Spleen (tissue), 13 donors: ENCODE measurements at places on chromosomes 6 and 20.

- H3K27ac ChIP-seq: no peak overlapping the region
- DNase-seq: no peak
- H3K36me3 ChIP-seq: no peaks in the 10 kb centered on the region
- H3K27me3 ChIP-seq: no peaks in the 10 kb centered on the region
- H3K4me3 ChIP-seq: no peak overlapping the region
Measured at GRCh38 chr20:60236613-60237012, 278.4 kb downstream of the CDH26 start.

GRCh38 chr6:7899101-7899888, 11.3 kb downstream of the TXNDC5 start:
- H3K27ac ChIP-seq: no peak overlapping the region
- H3K4me3 ChIP-seq: no peak overlapping the region
- no peaks in the 10 kb centered on the region for H3K27me3 ChIP-seq
- DNase-seq: no peak
- no peaks in the 10 kb centered on the region for H3K4me1 ChIP-seq

DNA sequence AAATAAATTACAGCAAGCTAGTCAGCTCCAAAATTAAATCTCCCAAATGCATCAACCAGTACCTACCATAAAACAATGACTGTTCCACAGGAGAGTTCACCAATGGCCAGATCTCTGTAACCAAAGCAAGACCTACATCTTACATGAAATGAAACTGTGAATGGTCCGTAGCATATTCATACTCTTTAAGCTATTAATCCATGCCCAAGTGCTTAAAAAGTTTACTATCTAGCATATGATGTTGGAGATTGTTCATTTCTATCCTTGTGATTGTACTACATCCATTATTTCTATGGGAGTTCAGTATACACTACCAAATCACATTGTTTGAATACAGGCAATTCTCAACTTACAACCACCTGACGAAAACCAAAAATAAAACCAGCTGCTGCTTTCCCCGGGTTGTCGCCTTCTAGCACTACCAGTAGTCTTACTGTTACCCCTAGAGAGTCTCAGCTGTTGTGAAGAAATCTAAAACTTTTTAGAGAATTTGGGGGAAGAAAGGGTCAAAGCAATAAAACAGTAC, 38.0 kb downstream of the HIVEP2 start:
- H3K27me3 ChIP-seq: no peaks in the 10 kb centered on the region
- no peaks in the 10 kb centered on the region for H3K36me3 ChIP-seq
- H3K27ac ChIP-seq: peak overlapping the region; percentile 38

GRCh38 chr6:3353213-3353903, 94.6 kb downstream of the PSMG4 start:
- DNase-seq: no peak
- no peaks in the 10 kb centered on the region for H3K36me3 ChIP-seq
- H3K27ac ChIP-seq: no peak overlapping the region
- H3K4me3 ChIP-seq: no peak overlapping the region
- H3K27me3 ChIP-seq: no peaks in the 10 kb centered on the region

DNA sequence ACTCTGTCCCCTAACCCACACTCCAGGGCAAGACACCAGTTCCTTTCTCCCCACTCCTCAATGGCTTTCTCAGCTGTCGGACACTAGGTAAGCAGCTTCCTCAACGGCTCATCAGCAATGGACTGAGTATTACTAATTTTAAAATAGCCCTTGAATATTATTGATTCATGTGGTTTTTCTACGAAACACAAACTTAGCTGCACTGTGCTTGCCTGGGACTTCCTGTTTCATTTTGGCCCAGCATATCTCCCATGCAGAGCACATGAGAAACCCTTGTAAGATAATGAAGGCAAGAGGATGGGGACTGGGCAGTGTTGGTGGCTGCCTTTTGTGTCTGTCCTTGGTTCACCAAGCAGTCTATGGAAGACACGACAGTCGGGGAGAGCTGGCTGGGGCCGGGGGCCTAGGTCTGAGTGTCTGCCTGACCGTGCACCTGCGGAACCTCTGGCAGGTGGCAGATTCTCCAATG, 48.9 kb downstream of the RNASET2 start:
- H3K27ac ChIP-seq: peak overlapping the region; percentile 12
- peaks cover 21% of the 10 kb centered on the region for H3K4me1 ChIP-seq
- no peaks in the 10 kb centered on the region for H3K36me3 ChIP-seq
- H3K27me3 ChIP-seq: no peaks in the 10 kb centered on the region
- peak; percentile 74 for DNase-seq

GRCh38 chr6:150549674-150550101, 50.0 kb upstream of the PLEKHG1 start:
- no peak overlapping the region for H3K4me3 ChIP-seq
- no peak overlapping the region for H3K27ac ChIP-seq
- DNase-seq: no peak
- H3K4me1 ChIP-seq: peaks cover 17% of the 10 kb centered on the region

DNA sequence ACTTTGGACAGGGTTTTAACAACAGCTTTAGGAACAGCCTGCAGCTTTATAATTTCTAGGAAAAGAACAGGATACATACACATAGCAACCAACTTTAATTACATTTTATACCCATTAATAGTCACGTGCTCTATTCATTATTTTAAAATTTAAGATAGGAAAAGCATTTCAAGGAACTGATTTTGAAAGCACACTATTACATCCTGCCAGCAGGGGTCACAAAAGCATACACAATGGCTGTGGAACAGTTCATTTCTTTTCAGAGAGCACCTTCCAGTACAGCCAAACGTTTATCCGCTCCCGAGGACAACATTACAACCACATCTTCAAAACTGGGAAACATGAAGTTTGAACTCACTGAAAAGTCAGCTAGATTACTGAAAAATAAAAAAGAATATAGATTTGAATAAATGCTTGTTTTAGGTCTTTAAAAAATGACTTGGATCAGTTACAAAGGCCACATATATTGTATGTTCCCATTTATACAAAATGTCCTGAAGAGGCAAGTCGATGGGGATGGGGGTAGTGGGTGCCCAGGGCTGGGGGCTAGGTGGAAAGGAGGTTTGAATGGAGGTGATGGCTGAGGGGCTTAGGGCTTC, 104.6 kb upstream of the EXOC2 start:
- H3K4me3 ChIP-seq: no peak overlapping the region
- H3K27me3 ChIP-seq: peaks cover 40% of the 10 kb centered on the region
- no peak overlapping the region for H3K27ac ChIP-seq
- DNase-seq: no peak

- H3K4me3 ChIP-seq: no peak overlapping the region
- no peaks in the 10 kb centered on the region for H3K4me1 ChIP-seq
- H3K27ac ChIP-seq: no peak overlapping the region
- DNase-seq: no peak
- peaks cover 20% of the 10 kb centered on the region for H3K27me3 ChIP-seq
Measured at GRCh38 chr20:58800134-58800871, 50.4 kb downstream of the GNAS-AS1 start.

GRCh38 chr6:30357678-30358540, 13.0 kb downstream of the RPP21 start:
- H3K4me1 ChIP-seq: peaks cover 7% of the 10 kb centered on the region
- H3K36me3 ChIP-seq: no peaks in the 10 kb centered on the region
- no peak for DNase-seq
- peak overlapping the region; percentile 29 for H3K4me3 ChIP-seq

GRCh38 chr6:106702451-106703110, 73.2 kb downstream of the QRSL1 start:
- H3K36me3 ChIP-seq: no peaks in the 10 kb centered on the region
- no peak overlapping the region for H3K4me3 ChIP-seq
- H3K27me3 ChIP-seq: no peaks in the 10 kb centered on the region
- H3K27ac ChIP-seq: peak overlapping the region; percentile 77
- H3K4me1 ChIP-seq: peaks cover 36% of the 10 kb centered on the region
- DNase-seq: no peak

- H3K4me3 ChIP-seq: no peak overlapping the region
- H3K27me3 ChIP-seq: no peaks in the 10 kb centered on the region
- H3K36me3 ChIP-seq: peaks cover 46% of the 10 kb centered on the region
Measured at GRCh38 chr6:108203189-108204112, 37.6 kb downstream of the NR2E1 start.

DNA sequence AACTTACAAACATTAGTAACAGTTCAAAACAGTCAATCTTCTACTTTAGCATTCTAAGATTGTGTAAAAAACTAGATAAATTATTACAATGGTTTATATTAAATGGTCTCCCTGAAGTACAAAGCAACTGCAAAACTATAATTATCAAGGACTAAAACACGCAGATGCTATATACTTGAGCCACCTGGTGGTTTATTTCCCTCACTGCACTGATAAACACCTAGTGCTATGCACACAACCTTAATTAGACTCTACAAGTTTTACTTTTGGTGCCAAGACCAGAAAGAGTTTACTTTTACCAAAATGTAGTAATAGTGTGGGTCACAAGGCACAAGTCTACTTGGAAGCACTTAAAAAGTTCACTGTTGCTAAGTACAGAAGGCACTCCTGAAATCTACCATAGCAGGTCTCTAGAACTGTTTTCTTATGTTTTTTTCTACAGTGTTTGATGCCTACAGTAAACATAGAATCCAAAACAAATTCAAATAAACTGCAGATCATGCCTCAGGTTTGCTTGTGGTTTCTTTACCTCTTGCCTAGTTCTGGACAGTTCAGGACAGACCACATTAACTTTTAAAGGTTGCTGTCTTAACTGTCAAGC, 49.2 kb downstream of the GMDS start:
- no peaks in the 10 kb centered on the region for H3K36me3 ChIP-seq
- no peak for DNase-seq
- H3K4me3 ChIP-seq: no peak overlapping the region
- no peaks in the 10 kb centered on the region for H3K27me3 ChIP-seq
- H3K27ac ChIP-seq: no peak overlapping the region

DNA sequence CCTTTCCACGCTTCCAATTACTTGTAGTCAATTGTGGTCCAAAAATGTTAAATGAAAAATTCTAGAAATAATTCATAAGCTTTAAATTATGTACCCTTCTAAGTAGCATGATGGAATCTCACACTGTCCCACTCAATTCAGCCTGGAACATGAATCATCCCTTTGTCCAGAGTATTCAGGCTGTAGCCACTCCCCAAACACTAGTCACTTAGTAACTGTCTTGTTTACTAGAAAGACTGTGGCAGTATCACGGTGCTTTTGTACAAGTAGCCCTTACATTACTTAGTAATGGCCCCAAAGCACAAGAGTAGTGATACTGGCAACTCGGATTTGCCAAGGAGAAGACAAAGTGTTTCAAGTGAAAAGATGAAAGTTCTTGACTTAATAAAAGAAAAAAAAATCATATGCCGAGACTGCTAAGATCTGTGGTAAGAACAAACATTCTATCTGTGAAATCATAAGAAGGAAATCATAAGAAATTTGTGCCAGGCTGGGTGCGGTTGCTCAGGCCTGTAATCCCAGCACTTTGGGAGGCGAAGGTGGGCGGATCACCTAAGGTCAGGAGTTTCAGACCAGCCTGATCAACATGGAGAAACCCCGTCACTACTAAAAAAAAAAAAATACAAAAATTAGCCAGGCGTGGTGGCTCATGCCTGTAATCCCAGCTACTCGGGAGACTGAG, 168.5 kb upstream of the SIM1 start:
- H3K27me3 ChIP-seq: no peaks in the 10 kb centered on the region
- peaks cover 48% of the 10 kb centered on the region for H3K36me3 ChIP-seq
- no peak overlapping the region for H3K27ac ChIP-seq
- H3K4me3 ChIP-seq: no peak overlapping the region
- no peaks in the 10 kb centered on the region for H3K4me1 ChIP-seq
- no peak for DNase-seq

GRCh38 chr6:136719280-136720044, 72.8 kb downstream of the MAP3K5 start:
- H3K36me3 ChIP-seq: no peaks in the 10 kb centered on the region
- H3K27ac ChIP-seq: peak overlapping the region; percentile 58
- no peaks in the 10 kb centered on the region for H3K27me3 ChIP-seq

GRCh38 chr20:3721912-3722311, 9.5 kb upstream of the SIGLEC1 start:
- H3K4me1 ChIP-seq: no peaks in the 10 kb centered on the region
- no peak for DNase-seq
- peaks cover 22% of the 10 kb centered on the region for H3K27me3 ChIP-seq
- H3K4me3 ChIP-seq: no peak overlapping the region
- H3K36me3 ChIP-seq: no peaks in the 10 kb centered on the region
- H3K27ac ChIP-seq: no peak overlapping the region

DNA sequence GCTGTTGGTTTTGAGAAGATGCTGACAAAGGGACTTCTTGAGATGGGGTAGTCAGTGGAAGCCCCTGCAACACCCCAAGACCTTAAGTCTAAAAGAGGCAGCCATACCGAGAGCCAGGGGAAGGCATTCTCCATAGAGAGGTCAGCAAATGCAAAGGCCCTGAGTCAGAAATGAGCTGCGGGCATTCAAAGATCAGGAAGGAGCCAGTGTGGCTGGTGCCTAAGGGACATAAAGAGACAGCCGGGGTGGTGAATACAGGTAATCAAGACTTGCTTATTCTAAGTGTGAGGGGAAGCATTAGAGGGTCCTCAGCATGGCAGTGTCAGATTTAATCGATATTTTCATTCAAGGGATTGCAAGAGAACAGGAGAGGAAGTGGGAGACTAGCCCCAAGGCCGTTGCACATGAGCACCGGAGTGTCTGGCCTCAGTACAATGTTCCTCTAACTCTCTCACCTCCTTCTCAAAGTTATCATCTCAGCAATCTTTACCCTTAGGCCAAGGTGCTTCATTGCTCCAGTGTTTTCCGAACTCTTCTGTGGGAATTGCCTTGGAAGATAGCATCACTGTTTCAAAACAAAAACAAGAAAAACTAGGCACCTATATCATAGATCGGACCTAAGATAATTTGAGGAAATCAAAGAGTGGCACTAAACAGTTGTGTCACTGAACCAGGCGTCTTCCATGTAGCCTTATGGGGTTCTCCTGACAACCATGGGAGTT, 173.2 kb downstream of the DOK5 start:
- H3K4me1 ChIP-seq: no peaks in the 10 kb centered on the region
- H3K27ac ChIP-seq: no peak overlapping the region
- H3K36me3 ChIP-seq: no peaks in the 10 kb centered on the region
- no peak for DNase-seq
- H3K4me3 ChIP-seq: no peak overlapping the region

DNA sequence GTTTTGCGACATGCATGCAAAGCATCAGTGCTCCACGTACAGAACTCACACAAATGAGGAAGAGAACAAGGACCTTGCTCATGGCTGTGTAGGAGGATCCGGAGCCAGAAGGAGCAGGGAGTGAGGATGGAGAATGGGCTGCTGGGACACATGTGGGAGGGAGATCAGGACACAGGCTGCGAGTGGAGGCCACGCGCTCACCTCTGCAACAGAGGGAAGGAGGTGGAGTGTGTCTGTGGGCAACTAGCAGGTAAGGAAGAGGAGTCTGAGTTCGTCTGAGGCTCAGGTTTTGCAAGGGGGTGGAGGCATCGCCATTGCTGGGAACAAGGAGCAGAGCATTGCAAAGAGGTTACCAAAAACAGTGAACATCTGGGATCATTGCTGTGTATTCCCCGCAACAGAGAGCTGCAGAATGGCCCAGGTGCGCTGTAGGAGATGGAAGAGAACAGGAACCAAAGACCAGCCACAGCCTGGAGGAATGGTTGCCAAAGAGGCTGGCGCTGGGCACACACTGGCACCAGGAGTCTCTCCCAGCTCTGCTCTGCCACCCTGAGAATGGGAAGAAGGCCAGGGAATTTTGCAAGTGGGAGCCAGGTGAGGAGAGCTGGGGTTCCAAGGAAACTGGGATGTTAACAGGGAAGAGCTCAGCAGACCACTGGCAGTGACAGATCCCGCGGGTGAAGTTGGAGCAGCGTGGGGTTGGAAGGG, 90.0 kb upstream of the RPS6KA2 start:
- no peak for DNase-seq
- no peaks in the 10 kb centered on the region for H3K36me3 ChIP-seq
- H3K4me1 ChIP-seq: no peaks in the 10 kb centered on the region
- no peak overlapping the region for H3K27ac ChIP-seq
- H3K27me3 ChIP-seq: no peaks in the 10 kb centered on the region
